ENCODE measurements at places on chromosomes 2 and 18. TPM values are rescaled to one million over a fixed set of nuclear protein-coding genes. Genes with fewer than 3 reads are reported as not detected.

EVA1A gene
- polyA plus RNA-seq: not detected

CD8B2 gene
- not detected for polyA plus RNA-seq

APCDD1 gene
- polyA plus RNA-seq: not detected

FHOD3 gene
- polyA plus RNA-seq: not detected

GKN1 gene
- polyA plus RNA-seq: not detected

ANKRD62 gene
- polyA plus RNA-seq: 0.16 TPM

CCDC74A gene
- 25.1 TPM for polyA plus RNA-seq

STON1 gene
- polyA plus RNA-seq: 0.94 TPM

CERKL gene
- not detected for polyA plus RNA-seq

LIPG gene
- polyA plus RNA-seq: 1.3 TPM

CCDC138 gene
- polyA plus RNA-seq: 17.5 TPM

DUSP19 gene
- 2.7 TPM for polyA plus RNA-seq

- no peak for DNase-seq
Observed at GRCh38 chr18:60200558-60200957, 172.0 kb downstream of the MC4R start.

DNA sequence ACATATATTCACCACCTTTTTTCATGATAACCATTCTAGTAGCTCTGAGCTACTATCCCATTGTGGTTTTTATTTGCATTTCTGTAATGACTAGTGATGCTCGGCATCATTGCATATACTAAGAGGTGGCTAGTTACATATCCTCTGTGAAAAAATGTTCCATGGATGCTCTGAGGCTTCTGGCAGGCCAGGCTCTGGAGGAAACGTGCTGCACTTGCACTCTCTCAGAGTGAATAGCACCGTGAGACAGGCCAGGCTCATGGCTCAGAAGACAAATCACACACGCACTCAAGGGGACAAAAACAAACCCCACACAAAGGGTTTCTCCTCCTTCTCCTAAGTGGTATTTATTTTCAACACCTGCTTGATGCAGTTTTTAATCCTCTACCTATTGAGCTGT, 1085.3 kb upstream of the CNTNAP5 start:
- DNase-seq: no peak

GRCh38 chr2:85133751-85134254, 611 bp downstream of the TCF7L1 start:
- DNase-seq: no peak

- DNase-seq: no peak
Observed at GRCh38 chr2:70790136-70790828, at the start of gene FIGLA. Gene FIGLA (minus strand): TSS chr2:70790643. CDS start chr2:70790638, 5 bp downstream.

DNA sequence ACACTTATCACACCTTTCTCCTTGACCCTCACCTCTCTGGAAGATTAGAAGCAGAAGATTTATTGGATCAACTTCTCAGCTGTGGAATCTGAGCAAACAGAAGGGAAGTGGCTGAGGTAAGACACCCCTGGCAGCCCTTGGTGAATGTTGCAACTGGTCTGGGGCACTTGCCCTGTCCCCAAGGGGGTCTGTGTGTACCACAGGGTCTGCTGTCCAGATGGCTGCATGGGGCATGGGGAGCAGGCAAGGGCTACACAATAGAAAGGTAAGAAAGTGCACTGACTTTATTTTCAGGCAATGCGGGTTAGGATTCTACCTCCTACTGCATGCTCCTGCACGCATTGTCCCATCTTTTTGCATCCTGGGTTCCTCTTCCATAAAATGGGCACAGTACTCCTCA, 238.4 kb upstream of the SMAD2 start:
- no peak for DNase-seq

DNA sequence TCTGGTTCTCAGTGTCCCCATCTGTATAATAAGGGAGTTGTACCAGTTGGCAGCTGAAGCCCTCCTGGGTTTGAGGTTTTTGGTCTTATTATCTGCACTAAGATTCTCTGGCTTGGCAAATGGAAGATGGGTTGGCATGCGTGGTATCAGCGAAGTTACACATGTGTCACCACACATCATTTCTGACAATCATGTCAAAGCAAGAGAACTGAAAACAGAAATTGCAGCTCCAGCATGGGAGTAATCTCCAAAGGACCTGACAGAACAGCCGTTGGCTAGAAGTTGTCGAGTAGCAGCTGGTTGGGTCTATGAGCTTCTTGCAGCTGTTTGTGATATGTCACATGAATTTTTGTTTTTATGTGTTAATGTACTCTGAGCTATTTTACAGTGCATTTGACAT, 317.4 kb downstream of the SLC4A3 start:
- DNase-seq: no peak

DNA sequence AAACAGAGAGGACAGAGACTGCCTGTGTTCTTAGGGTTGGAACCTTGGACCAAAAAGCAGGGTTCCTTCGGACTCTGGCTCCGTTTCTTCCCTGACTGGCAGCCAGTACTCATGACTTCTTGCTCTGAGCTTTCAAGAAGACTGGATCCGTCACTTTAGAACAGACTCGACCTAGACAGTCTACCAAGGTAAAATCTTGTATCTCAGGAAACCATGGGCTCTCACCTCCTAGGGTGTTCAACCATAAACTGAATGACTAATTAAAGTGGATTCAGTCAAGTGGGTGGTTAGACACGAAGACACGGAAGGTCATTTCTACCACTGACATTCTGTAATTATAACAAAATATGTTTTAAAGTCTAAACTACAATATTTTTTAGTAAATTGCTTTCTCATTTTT, 153.8 kb upstream of the SLC39A10 start:
- no peak for DNase-seq

- DNase-seq: peak; percentile 76
Observed at GRCh38 chr18:9688036-9688741, 19.9 kb upstream of the RAB31 start.

DNA sequence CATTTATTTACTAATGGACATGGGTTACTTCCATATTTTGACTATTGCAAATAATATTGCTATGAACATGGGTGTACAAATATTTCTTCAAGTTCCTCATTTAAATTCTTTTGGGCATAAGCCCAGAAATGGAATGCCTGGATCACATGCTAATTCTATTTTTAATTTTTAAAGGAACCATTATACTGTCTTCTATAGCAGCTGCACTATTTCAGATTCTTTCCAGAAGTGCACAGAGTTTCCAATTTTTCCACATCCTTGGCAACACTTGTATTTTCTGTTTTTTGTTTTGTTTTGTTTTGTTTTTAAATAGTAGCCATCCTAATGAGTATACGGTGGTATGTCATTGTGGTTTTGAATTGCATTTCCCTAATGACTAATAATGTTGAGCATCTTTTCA, 8.5 kb upstream of the RALBP1 start:
- no peak for DNase-seq

GRCh38 chr18:64180171-64180570, 31.3 kb upstream of the LINC00305 start:
- DNase-seq: no peak

GRCh38 chr2:210459407-210459806, 17.2 kb downstream of the LANCL1 start:
- no peak for DNase-seq

GRCh38 chr2:151833984-151834383, 5.8 kb upstream of the ARL5A start:
- no peak for DNase-seq

- no peak for DNase-seq
Observed at GRCh38 chr2:129015397-129016285, 697.0 kb upstream of the HS6ST1 start.

DNA sequence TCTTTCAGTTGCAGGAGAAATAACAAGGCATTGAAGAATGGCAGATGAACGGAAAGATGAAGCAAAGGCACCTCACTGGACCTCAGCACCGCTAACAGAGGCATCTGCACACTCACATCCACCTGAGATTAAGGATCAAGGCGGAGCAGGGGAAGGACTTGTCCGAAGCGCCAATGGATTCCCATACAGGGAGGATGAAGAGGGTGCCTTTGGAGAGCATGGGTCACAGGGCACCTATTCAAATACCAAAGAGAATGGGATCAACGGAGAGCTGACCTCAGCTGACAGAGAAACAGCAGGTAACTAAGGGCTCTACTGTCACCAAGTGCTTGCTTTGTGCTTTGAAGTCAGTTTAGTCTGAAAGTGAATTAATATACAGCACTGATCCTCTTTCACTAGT, 118.5 kb upstream of the UNC80 start:
- DNase-seq: no peak

- no peak for DNase-seq
Observed at GRCh38 chr18:34844072-34844471, 134.0 kb downstream of the DTNA start.

- no peak for DNase-seq
Observed at GRCh38 chr2:1661891-1662605, 82.3 kb downstream of the PXDN start.

DNA sequence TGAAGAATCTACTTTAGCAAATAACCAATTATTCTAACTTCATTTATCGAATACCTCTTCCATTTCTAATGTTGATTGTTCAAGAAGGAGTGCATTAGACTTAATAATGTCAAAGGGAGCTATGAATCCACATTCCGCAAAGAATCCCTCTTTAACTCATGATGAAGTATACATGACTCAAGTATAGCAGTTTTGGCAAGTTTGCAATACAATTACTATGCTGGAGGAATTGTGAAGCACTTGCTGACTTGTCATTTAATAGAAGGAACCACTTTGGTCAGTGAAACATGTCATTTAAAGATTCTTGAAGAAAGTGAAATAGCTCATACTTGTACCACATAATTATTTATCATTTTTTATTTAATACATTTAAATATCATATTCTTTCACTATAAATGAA, 125.1 kb downstream of the SLC39A10 start:
- no peak for DNase-seq

GRCh38 chr2:85326406-85327159, 1.2 kb downstream of the TGOLN2 start:
- DNase-seq: peak; percentile 65

GRCh38 chr2:67851956-67852824, 210.6 kb downstream of the C1D start:
- no peak for DNase-seq

GRCh38 chr2:237208373-237209260, 122.9 kb downstream of the COPS8 start:
- no peak for DNase-seq

DNA sequence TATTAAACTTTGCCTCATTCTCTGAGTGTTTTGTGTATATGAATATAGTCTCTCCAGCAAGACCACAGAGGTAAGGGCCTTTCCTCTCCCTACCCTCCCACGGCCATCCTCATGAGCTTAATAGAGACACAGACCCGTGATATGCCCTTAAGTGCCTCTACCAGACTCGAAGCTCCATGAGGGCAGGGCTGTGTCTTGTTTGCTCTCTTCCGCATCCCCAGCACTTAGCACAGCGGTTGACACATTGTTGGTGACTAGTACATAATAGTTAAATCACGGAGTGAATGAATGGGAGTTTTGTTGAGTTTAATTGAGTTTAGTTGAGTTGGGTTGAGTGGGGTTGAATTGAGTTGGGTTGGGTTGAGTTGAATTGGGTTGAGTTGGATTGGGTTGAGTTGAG, 122.3 kb downstream of the ZFP36L2 start:
- DNase-seq: no peak

DNA sequence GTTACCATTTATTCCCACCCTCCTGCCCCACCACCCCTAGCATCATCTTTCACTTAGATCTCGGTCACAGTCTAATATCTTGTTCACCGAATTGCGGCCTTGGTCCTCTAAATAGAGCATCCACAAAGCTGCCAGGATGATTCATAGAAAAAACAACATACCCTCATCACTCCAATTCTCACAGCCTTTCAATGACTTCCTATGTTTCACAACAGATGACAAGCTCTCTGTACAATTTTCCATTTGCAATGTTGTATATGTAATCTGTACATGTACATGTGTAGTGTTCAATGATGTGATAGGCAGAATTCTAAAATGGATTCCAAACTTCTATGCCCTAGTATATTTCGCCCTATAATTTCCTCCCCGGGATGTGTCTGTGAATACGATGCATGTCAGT, 675.6 kb upstream of the CELF4 start:
- no peak for DNase-seq

DNA sequence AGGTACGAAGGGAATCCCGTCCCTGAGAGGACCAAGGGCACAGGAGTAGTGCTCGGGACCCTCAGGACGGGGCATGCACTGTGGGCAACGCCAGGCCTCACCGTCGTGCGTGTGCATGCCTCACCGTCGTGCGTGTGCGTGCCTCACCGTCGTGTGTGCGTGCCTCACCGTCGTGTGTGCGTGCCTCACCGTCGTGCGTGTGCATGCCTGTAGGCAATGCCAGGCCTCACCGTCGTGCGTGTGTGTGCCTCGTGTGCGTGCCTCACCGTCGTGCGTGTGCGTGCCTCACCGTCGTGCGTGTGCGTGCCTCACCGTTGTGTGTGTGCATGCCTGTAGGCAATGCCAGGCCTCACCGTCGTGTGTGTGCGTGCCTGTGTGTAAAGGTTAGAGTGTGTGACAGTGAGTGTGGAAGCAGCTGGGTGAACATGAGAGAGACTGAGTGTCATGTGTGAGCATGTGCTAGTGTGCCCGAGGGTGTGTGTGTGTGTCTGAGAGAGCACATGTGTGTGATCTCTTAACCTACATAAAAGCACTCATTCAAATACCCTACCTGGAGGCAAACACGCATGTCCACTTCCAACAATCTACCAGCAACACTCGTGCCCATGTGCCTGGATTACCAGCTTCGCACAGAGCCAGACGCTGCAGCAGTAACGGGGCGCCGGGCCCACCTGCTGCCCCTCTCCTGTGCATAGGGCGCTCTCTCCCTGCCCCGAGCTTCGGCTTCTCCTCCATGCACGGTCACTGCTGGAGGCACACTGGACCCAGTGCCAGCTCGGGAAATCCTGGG, 36.3 kb downstream of the ZNF516 start:
- no peak for DNase-seq

DNA sequence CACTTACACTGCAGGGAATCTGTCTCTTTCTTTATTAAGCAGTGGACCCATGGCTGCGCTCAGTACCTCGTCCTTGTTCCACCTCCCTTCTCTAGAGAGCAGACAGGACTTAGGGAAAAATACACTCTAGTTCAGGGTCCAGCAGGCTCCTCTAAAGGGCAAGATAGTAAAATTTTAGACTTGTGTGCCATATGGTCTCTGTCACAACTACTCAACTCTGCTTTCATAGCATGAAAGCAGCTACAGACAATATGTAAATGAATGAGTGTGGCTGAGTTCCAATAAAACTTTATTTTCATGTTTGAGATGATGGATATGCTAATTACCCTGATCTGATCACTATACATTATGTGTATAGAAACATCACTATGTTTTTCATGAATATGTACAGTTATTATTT, 163.1 kb downstream of the BABAM2 start:
- DNase-seq: no peak
